ENCODE measurements at places on chromosomes 4 and X.

DNA sequence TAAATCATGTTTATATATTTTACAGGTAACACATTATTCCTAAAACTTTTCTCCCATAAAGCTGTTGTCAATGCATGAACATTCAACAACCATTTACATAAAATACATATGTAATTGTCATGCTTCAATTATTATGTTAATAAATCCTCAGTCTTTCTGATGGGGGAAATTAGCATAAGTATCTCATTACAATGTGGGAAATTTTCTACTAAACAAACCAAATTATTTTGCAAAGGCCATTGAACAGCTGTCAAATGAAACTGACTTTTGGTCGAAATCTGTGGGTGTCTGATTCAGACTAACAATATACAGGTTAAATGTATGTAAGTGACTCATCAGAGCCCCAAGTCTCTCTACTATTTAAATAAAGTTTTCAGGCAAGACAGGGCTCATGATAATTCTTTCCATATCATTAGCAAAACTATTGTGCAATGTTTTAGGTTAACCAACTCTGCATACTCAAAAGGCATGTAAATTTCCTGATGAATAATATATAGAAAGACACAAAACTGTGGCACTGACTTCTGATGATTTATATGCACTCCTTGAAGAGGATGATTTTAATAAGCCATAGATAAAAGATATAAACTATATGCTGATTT lies 795.3 kb upstream of the AADAT start:
- no peak for DNase-seq

DNA sequence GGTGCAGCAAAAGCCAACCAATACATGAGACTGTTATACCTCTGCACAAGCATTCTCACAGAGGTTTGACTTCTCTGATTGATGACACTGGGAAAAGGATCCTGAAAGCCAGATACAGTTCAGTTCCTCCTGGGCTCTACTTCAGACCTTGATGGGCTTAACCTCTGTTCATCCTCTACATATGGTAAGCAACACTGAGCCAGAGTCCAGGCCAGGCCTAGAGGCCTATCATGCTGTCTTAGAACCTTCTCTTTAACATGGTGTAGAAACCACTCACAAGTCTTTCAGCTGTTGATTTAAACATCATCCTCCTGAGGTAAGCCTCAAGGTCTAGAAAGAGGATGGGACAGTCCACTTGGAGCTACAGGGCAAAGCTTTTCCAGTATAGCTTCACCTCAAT lies 9.2 kb downstream of the MAD2L1 start:
- no peak for DNase-seq

- DNase-seq = no peak
Measured at GRCh38 chr4:106034220-106034619, 138.9 kb downstream of the NPNT start.

- no peak for DNase-seq
Measured at GRCh38 chr4:83250687-83251446, 33.7 kb downstream of the COQ2 start.

DNA sequence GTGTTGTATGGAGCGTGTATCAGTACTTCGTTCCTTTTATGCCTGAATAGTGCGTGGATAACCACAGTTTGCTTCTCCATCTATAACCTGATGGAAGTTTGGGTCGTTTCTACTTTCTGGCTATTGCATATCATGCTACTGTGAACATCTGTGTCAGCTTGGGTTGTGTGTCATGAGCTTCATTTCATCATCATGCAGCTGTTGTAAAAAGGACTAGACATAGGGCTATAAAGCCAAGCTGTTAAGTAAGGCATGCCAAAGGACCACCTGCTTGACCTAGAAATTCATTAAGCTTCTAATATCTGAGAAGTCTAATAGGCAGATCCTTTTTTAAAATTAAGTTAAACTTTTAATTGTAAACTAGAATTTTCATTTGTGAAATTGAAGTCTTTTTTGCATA lies 18.4 kb downstream of the SMS start:
- DNase-seq = no peak

- DNase-seq = no peak
Measured at GRCh38 chrX:1031521-1032430, 180.7 kb downstream of the CRLF2 start.

DNA sequence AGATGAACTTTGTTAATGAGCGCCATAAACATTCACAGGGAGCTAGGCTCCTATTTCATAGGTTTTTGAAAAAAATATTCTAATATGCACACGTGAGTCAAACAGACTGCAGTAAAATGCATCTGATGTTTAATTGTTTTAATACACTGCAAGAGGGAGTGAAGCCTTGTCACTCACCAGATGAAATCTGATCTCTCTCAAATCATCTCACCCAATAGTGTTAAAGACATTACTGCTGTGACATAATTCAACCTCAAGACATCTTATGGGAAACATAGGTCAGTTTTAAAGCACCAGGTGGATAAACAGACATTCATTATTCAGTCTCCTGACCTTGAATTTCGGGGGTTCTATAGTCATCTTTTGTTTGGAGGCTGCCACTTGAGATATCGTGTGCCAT lies 148.3 kb downstream of the MAML3 start:
- no peak for DNase-seq

GRCh38 chrX:25650216-25650820 lies 487.8 kb upstream of the MAGEB18 start:
- no peak for DNase-seq

DNA sequence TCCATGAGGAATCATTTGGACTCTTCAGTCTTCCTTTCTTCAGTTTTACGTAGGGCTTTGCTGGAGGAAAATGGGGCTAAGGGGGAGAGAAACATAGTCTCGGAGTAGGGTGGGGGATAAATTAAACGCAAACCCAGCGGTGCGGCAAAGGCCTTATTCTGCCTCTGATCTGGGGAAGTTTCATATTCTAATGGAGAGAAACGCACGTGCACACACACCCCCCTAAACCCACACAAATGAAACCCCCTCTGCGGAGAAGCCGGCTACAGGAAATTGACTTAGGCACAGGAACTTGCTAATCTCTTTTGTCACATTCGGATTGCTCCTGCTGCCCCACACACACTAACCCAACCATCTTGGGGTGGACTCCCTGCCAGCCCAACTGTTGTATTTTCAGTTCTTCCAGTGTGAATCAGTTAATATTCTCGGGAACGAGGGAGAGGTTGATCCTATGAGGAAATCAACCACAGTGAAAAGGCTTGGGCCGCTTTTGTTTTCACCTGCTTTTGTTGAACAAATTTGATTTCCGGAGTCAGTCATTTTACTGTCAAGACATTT lies at the start of gene RHOH:
Gene RHOH, plus strand, starts transcription at position 308 of the 558 bp plus-strand sequence. CDS start 46,356 bp downstream, outside the sequence.
- peak; percentile 88 for DNase-seq

DNA sequence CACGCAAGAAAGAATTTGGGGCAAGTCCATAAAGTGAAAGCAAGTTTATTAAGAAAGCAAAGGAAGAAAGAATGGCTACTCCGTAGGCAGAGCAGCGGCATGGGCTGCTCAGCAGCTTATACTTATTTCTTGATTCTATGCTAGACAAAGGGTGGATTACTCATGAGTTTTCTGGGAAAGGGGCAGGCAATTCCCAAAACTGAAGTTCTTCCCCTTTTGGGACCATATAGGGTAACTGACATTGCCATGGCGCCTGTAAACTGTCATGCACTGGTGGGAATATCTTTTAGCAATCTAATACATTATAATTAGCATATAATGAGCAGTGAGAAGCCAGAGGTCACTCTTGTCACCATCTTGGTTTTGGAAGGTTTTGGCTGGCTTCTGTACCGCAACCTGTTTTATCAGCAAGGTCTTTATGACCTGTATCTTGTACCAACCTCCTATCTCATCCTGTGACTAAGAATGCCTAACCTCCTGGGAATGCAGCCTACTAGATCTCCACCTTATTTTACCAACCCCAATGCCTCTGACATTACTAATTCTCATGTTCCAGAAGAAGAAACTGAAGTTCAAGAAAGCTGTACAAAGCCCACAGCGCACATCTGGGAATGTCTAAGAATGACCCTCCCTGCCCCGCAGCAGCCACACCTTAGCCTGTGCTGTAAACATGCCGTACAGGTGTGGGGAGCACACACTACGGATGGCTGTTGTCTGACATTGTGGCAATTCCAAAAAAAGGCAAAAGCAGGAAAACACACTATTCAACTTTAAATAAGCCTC lies 18.6 kb downstream of the RXFP1 start:
- DNase-seq = no peak

DNA sequence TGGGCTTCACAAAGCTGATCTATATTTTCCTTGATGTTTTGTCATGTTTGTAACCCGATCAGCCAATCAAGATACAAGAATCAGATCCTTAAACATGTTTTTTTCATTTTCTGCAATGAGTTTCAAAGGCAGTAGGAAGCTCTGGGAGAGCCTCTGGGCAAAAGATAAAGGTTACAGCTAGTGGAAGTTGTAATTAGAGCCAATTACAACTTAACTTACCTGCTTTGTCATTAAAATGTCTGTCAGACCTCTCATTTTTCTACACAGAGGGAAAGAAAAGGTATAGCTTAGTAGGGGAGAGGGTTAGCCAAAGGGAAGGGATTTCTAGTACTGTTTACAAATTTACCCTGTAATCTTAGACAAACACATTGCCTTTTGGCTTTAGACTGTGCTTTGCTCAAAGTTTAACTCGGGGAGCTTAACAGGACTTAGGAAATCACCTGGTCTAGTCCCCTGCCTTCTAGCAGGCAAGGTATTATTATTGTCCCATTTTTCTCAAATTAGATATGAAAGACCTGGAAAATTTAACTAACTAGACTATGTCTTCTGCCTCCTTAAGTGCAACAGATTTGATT lies 55.8 kb downstream of the FGF16 start:
- DNase-seq = no peak

DNA sequence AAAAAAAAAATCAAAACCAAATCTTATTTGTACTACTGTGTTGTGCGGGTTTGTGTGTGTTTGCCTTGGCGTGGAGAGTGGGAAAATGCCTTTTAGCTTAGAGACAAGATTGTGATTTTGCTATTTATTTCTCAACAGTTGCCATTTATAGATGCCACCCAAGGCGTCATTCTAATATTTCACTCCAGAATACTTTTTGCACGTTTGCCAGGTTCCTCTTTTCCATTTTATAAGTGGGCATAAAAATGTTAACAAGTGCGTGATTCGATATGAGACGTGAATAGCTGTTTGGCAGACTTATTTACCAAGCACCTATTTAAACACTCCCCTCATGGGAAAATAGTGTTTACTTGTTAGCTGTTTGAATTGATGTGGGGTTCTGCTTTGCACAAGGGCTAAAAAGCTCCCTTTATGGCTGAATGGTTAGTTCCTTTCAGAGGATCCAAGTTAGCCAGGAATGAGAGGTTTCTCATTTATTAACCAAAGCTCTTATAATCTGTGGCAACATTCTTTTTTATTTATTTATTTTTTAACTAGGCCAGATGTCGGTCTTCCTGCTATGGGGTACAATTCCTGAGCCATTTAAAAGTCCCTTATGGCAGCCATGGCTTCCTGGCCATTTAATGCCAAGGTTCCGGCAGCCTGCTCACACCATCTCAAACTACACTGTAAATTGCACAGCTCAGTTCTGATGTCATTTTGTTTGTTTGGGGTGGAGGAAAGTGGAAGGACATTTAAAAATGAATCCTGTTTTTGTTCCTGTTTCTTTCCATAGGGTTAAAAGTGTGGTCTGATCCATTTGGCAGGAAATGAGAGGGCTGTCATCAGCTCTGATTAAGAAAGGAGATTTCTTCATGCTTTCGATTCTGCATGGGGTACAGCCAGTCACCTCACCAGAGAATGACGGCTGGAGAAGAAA lies 14.6 kb downstream of the SMIM20 start:
- DNase-seq = no peak

DNA sequence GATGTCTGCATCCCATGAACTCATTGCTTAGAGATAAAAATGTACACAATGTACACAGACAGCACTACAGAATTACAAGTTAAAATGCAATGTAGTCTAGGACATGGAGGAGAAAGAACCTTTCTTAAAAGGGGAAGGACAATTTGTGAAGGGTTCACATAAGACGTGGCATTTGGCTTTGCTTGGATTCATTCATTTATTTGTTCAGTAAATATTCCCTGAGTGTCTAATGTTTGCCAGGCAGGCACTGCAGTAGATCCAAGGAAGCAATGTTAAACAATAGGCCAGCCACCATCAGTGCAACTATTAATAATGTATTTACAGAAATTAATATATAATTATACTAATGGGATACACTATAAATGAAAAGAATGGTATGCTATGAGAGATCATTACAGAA lies 94.4 kb downstream of the GRIA2 start:
- DNase-seq = no peak

- DNase-seq = peak; percentile 38
Measured at GRCh38 chr4:71604785-71605184, 179.1 kb downstream of the GC start.

GRCh38 chrX:113551919-113552318 lies 711.3 kb upstream of the AMOT start:
- DNase-seq = no peak

- no peak for DNase-seq
Measured at GRCh38 chr4:7968262-7968896, 28.7 kb upstream of the AFAP1 start.

DNA sequence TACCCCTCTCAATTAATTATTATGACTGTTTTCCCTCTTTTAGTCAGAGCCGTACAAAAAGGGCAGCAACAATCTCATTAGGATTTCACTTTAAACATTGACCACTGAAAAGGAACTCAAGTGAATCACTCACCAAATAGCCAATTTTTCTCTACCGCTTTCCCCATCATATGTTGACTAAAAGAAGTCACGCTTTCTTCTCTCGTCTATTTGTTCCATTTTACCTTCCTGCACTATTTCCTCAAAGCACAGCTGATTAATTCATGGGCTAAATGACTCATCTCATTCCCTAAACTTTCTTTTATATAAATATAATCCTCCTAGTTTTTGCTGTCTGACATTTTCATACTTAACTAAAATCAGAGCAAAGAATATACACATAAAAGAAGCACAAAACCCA lies 8.2 kb downstream of the MID1 start:
- DNase-seq = no peak

GRCh38 chr4:163482190-163482589 lies 8.6 kb upstream of the TKTL2 start:
- peak; percentile 19 for DNase-seq

DNA sequence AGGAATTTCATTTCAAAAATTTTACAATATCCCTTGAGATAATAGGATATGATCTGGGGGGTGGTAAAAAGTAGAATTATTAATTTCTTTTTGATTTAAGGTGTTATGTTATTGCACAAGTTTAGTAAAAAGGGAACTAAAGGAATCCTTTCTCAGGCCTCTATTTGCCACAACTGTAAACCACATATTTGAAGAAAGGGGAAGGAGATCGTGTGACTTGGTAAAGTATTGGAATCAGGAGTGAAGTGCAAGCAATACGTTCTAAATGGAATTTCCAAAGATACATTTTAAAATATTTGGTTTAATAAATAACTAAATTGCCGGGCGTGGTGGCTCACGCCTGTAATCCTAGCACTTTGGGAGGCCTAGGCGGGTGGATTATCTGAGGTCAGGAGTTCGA lies 35.3 kb upstream of the SCRG1 start:
- DNase-seq = no peak

- no peak for DNase-seq
Measured at GRCh38 chrX:49310371-49310770, 6.9 kb downstream of the GAGE10 start.

- no peak for DNase-seq
Measured at GRCh38 chrX:18034945-18035344, 173.8 kb upstream of the RAI2 start.
